H54 (cell line): ENCODE measurements at places on chromosomes 4 and X.

GRCh38 chr4:91826186-91826585 lies 477.6 kb upstream of the GRID2 start:
- DNase-seq = peak; percentile 1

DNA sequence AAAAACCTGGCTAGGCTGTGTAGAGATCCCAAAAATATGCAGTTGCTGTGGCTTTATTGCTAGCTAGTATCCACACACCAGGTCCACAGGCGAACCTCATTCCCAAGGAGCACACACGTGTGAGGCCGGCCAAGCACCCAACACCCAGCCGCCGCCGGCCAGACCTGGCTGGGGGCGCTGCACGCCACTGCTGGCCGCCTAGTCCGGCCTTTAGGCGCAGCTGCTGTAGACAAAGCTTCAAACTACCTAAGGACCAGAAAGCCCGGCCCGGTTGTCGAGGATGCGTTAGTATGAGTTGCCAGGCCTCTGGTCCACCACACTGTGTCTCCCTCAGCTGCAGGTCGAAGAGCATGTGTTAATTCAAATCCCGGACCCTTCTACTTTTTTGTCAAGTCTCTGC lies 3.1 kb downstream of the POU3F4 start:
- DNase-seq = no peak

DNA sequence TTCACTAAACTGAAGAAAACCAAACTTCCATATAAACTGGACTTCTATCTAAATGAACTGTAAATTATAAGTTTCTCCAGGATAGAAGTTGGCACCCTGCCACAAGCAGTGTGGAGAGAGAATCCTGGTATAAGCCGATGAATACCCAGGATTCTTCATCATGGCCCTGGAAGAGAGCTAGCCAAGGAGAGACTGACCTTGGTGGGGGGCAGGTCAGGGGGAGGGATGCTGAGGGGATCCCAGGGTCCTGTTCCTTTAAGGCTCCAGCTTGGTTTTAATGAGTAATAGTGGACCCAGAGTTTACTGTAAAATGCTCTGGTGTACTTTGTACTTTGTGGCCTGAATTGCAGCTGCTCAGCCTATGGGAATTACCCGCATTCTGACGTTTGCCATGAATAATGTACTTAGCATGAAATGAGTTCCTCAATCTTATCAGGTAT lies 16.9 kb downstream of the RASSF6 start:
- DNase-seq = no peak

DNA sequence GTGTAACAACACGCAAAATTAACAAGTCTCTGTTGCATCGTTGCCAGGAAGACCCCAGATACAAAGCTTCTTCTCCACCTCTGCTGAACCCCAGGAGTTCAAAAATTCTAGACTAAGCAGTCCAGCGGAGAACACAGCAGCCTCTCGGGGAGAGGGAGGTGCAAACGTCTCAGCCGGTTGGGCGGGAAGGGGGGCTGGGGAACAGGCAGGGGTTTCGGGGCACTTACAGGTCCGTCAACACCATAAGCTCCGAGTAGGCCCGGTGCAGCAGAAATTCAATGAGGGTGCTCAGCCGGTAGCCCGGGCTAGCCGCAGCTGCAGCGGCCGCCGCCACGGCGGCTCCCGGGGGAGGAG lies 394 bp downstream of the MED14 start:
- no peak for DNase-seq

- no peak for DNase-seq
Observed at GRCh38 chr4:159735281-159736207, 632.7 kb downstream of the RAPGEF2 start.

DNA sequence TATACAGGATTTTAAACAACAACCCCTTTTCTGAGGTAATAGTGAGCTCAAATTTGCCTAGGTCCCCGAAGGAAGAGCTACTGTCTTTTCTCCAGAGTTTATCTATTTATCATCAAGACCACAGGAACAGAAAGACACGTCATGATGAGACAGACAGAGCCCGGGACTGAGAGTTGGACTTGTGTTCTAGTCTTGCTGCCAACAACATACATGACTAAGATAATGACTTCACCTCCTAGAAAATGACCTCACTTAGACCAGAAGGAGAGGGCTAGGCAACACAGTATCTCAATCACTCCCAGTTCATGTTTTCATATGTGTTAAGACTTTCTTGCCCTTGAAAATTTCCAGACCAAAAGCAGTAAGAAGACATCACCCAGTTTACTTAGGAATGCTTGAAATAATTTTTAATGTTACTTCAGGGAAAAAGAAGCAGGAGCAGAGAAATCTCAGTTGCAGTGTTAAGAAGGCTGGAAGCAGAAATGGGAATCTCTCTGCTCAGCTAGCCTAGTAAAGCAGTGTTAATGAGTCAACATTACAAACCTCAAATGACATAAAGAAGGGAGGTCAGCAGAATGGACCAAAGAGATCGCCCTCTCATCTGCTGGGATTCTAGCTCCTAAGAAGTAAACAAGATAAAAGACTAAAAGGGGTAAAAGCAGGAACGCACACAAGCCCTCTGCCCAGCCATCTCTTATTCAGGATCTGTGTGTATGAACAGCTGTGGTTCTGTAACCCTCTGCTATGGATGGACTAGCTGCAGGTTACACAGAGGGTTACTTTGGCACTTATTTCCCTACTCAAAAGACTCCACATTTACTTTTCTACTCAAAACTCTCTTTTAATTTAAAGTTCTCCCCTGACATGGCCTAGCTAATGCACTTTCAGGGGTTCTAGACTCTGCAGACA lies 24.8 kb downstream of the PDGFC start:
- no peak for DNase-seq

DNA sequence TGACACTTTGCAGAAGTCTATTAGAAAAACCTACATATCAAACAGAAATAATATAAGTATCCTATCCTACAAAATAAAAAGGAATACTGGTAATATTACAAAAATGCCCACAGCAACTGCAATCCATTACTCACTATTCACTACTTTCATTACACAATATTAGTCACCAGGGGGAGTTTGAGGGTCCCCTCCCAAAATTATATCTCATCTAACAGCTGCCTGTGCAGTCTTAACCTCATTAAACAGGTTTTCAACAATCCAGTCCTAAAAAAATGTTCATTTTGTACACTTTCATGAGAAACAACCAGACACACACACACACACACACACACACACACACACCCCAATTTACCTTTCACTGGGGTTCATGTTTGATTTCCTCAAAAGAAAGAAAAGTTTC lies 2.9 kb downstream of the CLOCK start:
- DNase-seq = no peak

DNA sequence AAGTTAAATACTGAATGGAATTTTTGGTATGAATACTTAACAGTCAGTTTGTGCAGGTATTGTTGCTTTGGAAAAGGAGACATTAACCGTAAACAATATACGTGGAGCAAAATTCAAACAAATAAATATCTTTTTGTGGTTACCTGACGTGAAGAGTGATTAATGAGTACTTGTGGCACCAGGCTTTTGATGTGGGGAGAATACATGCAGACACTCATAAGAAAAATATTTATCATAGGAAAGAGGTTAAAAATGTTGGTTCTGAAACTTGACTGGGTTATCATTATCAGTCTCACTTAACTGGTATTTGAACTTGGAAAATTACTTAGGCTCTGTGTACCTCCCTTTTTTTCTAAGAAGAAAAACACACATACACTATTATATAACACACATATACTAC lies 136.4 kb upstream of the NDST4 start:
- DNase-seq = no peak

- DNase-seq = no peak
Observed at GRCh38 chr4:146638333-146638785, 334 bp upstream of the POU4F2 start.

- DNase-seq = no peak
Observed at GRCh38 chr4:77905651-77906263, 43.1 kb downstream of the MRPL1 start.

GRCh38 chr4:125091101-125091500 lies 223.7 kb upstream of the FAT4 start:
- DNase-seq = no peak

- no peak for DNase-seq
Observed at GRCh38 chr4:139522457-139522856, 33.6 kb downstream of the SETD7 start.

DNA sequence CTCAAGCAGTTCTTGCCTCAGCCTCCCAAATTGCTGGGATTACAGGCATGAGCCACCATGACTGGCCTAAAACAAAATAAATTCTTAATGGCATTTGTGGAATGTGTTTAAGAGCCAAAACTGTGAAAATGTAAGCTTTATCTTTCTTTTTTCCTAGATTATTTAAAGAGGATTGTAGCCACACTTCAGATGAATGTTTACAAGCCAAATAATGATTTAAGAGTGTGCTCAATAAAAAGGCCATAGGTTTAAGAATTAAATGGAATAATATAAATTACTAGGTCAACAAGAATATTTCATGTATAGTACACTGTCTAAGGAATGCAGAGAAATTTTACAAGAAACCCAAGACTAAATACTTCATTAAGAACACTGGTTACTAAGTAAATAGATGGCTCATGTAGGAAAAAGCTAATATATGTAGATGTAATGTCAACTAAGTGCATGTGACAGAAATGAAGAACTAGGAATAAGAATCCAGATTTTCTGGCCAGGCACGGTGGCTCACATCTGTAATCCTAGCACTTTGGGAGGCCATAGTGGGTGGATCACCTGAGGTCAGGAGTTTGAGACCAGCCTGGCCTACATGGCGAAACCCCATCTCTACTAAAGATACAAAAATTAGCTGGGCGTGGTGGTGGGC lies 21.3 kb upstream of the UGDH start:
- no peak for DNase-seq

GRCh38 chr4:110109455-110109854 lies 89.0 kb downstream of the ELOVL6 start:
- DNase-seq = no peak

DNA sequence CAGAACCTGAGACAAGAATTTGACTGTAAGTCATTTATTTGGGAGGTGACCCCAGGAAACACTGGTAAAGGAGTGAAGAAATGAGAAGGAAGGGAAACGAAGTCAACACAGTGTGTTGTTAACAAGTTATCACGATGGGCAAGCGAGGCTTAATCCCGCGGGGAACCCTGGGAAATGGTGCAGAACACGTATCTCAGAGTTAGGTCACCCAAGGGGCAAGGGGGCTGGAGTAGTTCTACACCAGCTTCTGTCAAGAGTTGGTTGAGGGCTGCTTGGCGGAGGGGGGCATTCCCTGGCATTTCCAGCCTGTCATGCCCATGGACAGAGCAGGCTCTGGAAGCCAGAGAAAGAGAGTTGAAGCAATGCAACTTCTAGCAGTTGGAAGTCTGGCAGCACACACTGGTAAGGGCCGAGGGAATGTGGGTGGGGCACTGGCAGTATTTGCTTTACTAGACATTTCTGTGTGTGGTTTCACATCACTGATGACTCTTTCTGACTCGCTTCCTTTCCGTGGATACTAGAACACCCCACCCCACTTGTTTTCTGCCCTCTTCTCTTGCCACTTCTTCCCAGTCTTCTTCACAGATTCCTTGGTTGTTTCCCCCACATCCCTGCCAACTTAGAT lies 52.2 kb upstream of the ADGRG2 start:
- DNase-seq = peak; percentile 13

DNA sequence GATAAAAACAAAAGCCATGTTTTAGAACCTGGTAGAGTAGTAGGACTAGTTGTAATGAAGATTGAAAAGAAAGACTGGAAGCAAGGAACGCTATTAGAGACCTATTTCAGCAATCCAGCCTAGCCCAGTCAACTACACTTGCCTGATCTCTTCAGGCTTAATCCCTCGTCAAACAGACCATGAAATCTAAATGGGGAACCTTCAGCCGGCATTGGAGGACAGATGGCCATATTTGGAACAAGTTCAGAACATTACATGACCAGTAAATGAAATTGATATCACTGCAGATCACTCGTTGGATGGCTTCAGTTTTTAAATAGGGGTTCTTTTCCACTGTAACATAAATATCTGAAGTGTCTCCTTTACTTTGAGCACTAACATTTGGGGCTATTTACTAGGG lies 84.8 kb upstream of the WDR44 start:
- DNase-seq = no peak

GRCh38 chr4:56976837-56977320 lies 527 bp downstream of the NOA1 start:
- no peak for DNase-seq

- peak; percentile 15 for DNase-seq
Observed at GRCh38 chr4:84870398-84871163, 95.9 kb downstream of the WDFY3 start.

- no peak for DNase-seq
Observed at GRCh38 chr4:79358438-79358837, 32.6 kb upstream of the NAA11 start.

GRCh38 chrX:133523526-133523925 lies 108.2 kb upstream of the GPC4 start:
- no peak for DNase-seq

DNA sequence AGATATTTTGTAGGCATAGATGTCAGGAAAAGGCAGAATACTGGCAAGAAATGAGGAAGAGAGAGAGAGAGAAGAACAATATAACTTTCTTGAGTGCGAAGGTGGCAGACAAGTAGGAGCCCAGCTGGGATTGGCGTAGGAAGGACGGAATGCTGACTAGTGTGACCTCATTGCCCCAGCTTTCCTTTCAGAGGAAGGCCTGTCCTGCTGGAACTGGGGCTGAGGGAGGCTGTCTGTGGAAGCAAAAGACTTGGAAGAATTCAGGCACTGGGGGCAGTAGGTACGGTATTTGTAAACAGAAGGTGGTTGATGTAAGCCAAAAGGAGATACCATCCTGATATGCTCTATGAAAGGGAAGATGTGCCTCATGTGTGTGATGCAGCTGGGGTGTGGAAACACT lies 818.4 kb downstream of the ADGRL3 start:
- DNase-seq = no peak

- no peak for DNase-seq
Observed at GRCh38 chr4:4425119-4425690, 38.3 kb downstream of the NSG1 start.
